CD4-positive, CD25-positive, alpha-beta regulatory T cell (primary cell): ENCODE measurements at places on chromosomes 5 and 9. TPM values are rescaled to one million over a fixed set of nuclear protein-coding genes. Genes with fewer than 3 reads are reported as not detected.
A peak's percentile ranks its signal among the peaks of the same experiment; 100 is the strongest.

DNA sequence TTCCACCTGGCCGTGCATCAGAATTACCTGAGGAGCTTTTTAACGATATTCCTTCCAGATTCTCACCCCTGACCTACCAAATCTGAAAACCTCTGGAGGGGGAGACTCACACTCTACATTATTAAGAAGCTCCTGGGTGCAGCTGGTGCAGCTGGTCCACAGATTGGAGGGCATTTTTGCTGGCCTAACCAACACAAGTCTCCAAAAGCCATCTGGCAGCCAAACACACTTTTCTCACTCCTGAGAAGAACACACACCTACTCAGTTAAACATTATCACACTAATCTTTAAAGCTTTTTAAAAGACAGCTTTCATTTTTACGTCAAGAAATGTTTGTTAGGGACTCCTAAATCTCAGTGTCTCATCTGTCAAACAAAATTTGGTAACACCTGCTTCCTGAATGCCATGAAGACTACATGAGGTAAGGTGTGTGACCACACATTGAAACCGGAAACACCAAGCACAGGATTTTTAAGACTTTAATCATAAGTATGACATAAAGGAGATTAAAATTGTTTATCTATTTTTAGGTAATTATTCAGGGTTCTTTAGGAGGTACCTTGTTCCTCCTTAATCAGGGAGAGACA lies 14.2 kb upstream of the PTPN3 start:
- peak; percentile 11 for DNase-seq

DNA sequence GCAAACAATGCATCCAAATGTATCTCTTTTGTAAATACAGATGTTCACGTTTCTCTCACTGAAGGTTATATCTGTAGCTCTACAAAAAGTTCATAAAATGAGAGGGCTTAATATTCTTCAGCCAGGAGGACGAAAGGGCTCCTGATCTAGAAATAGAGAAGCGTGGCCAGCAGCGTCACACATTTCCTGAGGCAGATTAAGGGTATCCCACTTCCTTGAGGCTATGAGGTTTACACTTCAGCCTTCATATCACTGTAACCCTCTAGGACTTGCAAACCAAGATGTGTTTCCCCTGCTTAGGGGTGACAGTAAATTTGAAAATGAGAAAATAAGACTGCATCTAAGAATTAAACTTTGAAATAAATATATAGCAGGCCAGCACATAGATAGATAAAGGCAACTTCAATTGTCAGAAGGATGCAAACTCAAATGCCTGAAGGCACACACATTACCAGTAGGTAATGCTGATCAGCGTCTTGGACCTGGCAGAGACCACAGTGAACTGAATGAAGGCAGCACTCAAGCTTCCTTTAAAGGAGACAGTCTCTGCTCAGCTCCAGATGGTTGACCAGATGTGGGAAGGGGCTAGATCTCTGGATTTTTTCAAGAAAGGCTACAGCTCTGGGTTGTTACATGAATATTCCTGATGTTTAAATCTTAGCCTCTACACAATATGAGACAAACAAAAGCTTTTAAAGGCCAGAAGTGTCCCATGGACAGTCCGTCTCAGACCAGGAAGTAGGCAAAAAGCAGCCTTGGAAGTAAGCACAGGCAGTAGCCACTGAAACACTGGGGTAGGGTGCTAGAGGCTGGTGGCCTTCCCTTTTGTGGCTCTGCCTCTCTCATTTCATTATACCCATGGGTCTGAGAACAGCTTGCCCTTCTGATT lies 197.7 kb downstream of the MCTP1 start:
- DNase-seq: no peak

- no peak for DNase-seq
Measured at GRCh38 chr9:28921857-28922500, 1348.7 kb upstream of the C9orf72 start.

DNA sequence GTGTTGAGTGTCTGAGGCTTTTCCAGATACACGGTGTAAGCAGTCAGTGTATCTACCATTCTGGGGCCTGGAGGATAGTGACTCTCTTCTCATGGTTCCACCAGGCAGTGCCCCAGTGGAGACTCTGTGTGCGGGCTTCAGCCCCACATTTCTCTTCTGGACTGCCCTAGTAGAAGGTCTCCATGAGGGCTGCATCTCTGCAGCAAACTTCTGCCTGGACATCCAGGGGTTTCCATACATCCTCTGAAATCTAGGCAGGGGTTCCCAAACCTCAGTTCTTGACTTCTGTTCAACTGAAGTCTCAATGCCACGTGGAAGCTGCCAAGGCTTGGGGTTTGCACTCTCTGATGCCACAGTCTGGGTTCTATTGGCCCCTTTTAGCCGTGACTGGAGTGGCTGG lies 256.6 kb upstream of the ITGA1 start:
- no peak for DNase-seq

- DNase-seq: no peak
Measured at GRCh38 chr5:61366497-61367240, 34.6 kb downstream of the ZSWIM6 start.

DNA sequence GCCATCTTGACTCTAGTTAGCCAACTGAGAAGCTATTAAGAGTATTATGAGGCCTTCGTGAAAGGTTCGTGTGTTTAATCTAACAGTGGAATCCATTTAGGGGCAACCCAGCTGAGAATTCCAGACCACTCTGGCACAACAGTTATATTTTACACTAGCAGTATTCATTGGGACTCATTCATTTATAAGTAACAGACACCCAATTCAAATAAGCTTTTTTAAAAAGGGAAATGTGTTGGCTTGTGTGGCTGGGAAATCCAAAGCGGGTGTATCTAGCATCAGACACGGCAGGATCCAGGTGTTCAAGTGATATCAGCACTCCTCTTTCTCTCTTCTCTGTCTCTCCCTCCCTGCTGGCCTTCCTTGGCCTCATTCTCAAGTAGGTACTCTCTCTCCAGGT lies 46.0 kb upstream of the SHC3 start:
- no peak for DNase-seq

DNA sequence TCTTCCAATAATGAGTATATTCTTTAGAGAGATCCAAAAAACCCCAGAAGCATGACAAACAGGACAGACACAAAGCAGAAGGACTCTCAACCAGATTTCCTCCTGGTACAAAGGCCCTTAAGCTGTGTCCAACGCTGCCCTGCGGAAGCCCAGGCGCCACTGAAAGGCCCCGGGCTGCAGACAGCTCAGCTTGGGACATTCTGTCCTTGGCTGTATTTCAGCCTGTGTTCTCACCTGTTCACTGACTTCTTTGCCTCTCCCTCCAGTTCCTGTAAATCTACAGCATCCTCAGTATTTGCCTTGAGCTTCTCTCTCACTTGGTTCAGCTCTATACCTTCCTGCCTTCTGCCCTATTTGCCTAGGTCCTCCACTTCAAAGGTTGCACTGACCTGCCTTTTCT lies 96.5 kb downstream of the SH3TC2 start:
- no peak for DNase-seq

DNA sequence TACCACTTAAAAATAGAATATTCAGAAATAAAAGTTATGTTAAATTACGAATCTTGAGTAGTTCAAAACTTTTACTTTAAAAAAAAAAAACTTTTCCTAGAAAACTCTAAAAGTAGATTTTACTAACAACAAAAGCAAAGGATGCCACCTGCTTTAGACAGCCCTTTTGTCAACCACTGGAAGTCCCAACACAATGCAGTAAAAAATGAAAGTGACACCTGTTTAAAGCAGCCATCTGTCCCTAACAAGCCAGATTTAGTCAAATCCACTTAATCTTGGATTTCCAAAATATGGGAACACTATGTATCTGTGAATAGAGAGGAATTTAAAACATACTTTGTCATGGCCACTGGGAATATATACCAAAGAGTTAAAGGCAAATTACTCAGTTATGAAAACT lies 3.8 kb downstream of the RFX3 start:
- DNase-seq: peak; percentile 24

GRCh38 chr9:87109231-87109631 lies 161.9 kb upstream of the GAS1 start:
- no peak for DNase-seq

DNA sequence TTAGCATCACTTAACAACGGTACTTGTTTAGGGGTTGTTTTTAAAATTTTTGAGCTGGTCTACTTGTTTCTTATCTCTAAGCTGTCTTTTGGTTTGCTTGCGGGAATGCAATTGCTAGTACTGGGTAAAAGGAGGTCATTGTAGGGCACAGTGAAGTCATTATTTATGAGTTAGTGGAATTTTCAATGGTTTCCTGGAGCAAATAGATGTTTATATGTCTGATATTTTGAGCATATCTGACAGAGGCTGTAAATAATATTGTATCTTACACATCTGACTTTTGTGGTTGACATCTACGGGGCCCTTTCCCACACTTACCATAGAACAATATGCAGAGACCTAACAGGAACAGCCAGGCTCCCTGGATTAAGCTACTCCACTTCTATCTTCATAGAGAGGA lies 90.4 kb upstream of the IL6ST start:
- peak; percentile 56 for DNase-seq

DNA sequence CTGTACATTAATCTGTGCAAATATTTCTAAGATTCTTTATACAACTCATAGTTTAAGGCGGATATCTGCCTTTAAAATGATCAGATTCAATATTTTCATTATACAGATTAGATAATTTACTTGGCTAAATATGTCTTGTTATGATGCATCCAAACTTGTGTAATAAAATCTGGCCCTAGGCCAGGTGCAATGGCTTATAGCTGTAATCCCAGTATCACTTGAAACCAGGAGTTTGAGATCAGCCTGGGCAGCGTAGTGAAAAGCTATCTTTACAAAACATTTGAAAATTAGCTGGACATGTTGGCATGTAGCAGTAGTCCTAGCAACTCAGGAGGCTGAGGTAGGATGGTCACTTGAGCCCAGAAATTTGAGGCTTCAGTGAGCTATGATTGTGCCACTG lies 2002.2 kb upstream of the ACO1 start:
- no peak for DNase-seq

- DNase-seq: no peak
Measured at GRCh38 chr9:127780126-127780885, 1.8 kb upstream of the SH2D3C start.

DNA sequence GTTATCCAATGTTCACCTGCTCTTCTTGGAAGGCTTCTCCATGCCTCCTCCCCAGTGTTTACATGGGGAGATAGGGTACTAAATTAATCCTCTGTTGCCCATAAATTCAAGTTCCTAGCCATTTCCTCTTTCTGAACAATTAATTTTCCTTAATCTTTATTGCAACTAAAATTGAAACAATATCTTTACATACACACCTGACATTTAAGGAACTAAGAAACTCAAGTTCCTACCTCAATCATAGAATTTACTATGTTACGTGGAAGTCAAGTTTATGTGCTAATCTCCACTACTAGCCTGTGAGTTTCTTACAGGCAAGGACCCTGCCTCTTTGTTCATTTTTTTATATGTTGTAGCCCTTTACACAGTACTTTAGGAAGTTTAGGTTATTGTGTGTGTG lies 10.1 kb upstream of the ADRB2 start:
- DNase-seq: no peak

GRCh38 chr5:174295702-174296436 lies 250.4 kb downstream of the NSG2 start:
- no peak for DNase-seq

GRCh38 chr5:74492230-74492629 lies 148.3 kb downstream of the ENC1 start:
- DNase-seq: no peak

DNA sequence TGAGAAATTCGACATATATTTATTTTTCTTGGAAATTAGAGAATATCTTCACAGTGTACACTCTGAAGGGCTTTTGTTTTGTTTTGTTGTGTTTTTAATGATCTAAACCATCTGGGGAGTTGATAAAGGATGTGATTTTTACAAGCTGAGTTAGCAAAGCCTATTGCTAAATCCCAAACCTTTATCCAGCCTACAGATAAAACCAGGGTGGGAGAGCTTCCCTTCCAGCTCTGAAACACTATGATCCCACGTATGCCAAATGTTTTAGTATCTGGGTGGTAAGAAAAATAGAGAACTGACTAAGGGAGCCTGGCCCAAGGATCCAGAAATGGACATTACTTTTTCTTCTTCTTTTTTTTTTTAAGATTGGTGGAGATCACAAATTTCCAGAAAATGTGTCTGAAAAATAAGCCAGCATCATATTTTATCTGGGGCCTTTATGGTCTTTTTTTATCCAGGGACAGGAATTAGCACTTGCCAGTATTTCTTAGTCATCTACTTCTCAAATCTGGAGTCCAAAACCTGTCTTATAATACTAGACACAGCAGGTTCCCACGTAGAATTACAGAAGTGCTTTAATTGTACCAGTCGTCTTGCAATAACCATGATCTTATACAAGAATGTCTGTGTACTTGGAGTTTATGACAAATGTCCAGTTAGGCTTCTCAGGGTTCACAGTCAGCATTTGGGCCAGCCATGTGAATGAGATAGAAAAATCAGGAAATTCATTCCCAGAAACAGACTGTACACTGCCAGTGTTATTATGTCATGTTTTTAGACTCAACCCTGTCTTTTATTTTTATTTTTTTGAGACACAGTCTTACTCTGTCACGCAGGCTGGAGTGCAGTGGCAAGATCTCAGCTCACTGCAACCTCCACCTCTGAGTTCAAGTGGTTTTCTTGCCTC lies 290.8 kb upstream of the MPDZ start:
- no peak for DNase-seq

Gene BASP1
- total RNA-seq: 1.6 TPM

Gene FAM81B
- 0.94 TPM for total RNA-seq

Gene NMUR2
- not detected for total RNA-seq

Gene NUTM2G
- total RNA-seq: not detected

Gene QRFP
- total RNA-seq: not detected

Gene WDR38
- total RNA-seq: not detected

Gene PCDHGB3
- total RNA-seq: 0.20 TPM

Gene NREP
- total RNA-seq: 1.3 TPM

Gene GABBR2
- total RNA-seq: not detected

Gene TAF11L13
- not detected for total RNA-seq
